Activated CD4-positive, alpha-beta T cell treated with anti-CD3 and anti-CD28 coated beads for 36 hours (primary cell): ENCODE measurements at places on chromosomes 12 and 14. TPM values are rescaled to one million over a fixed set of nuclear protein-coding genes. Genes with fewer than 3 reads are reported as not detected.

DNA sequence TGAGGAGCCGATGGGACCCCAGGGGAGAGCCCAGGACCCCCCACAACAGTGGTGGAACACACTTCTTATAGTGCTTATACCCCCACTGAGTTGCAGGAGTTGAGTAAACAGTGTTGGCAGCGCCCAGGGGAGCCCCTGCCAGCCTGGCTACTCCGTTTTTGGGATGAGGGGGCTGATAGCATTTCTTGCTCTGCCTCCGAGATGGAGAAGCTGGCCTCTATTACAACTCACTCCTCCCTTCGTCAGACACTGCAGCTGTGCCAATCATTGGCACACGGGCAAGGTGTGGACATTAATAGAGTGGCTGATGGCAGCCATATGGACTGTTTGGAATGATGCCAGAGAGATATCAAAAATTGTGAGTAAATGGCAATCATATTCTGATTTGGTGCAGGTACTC lies 94.9 kb upstream of the TMPO start:
- DNase-seq = no peak

Gene SSPN
- total RNA-seq = not detected

GRCh38 chr14:76351941-76352340 lies 24.0 kb upstream of the ESRRB start:
- no peak for DNase-seq

- DNase-seq = no peak
Observed at GRCh38 chr12:83018088-83018487, 331.4 kb downstream of the TMTC2 start.

DNA sequence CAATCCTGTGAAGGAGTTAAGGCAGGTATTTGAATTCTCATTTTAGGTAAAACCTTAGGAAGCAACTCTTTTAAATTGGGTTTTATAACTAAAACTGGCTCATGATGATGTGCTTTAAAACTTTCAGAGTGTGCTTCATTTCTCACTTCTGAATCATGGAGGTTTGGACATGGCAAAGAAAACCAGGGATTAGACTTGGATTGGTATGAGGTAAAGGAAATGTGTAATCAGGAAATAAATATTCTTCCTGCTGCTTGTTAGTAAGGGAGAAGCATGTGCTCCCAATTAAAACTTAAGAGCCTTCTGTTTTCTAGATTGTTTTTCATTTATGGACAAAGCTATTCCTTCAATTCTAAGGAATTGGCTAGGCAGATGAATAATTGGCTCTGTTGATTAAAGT lies 57.4 kb downstream of the FBXO33 start:
- DNase-seq = no peak

DNA sequence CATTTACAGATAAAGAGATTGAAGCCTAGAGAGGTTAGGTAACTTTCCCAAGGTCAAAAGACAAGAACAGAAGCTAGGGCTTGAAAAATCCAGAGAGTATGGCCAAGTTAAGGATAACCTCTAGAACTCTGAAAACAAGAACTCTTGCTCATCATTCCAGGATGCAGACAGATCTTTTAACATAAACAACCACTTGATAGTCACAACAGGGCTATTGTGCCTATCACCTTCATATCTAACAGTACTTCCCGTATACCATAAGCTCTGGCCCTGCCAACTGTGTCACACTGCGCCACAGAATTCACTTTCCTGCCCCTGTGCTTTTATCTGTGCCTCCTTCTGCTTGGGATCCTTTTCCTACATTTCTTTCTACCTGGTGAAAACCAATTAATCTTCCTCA lies 18.2 kb downstream of the ERP29 start:
- DNase-seq = no peak

Gene MUCL1
- total RNA-seq = not detected

DNA sequence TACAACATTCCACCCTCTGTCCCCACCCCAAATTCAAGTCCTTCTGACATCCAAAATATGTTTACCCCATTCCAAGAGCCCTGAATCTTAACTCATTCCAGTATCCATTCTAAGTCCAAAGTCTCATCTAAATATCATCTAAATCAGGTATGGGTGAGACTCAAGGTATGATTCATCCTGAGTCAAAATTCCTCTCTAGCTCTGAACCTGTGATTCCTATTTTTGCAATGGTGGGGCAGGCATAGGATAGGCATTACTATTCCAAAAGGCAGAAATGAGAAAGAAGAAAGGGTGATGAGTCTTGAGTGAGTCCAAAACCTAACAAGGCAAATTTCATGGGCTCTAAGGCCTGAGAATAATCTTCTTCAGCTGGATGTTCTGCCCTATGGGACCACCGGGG lies 140.3 kb upstream of the FAR2 start:
- no peak for DNase-seq

GRCh38 chr14:58288106-58288792 lies 10.1 kb upstream of the ARID4A start:
- no peak for DNase-seq

DNA sequence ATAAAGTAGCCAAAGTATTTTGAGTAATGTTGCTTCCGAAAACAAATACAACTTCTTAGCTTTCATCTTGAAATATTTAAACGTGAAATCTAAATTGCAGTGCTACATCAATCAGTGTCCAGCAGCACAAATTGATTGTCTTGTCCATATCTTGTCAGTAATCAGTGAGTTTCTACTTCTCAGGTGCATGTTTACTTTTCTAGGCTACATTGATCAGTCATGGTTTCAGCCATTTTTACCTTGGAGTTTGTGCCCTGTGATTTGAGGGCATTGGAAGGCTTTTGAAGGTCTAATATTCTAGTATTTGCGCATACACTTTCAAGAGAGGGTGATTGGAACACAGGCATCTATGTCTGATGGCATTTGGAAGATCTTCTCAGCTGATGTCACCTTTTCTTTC lies 12.4 kb downstream of the RMST start:
- no peak for DNase-seq

- no peak for DNase-seq
Observed at GRCh38 chr12:116502989-116503496, 56.1 kb upstream of the MAP1LC3B2 start.

GRCh38 chr12:102388469-102388868 lies 91.9 kb downstream of the IGF1 start:
- DNase-seq = no peak

Gene SLC17A8
- not detected for total RNA-seq

- DNase-seq = no peak
Observed at GRCh38 chr12:24746864-24747263, 202.0 kb downstream of the BCAT1 start.

- DNase-seq = peak; percentile 28
Observed at GRCh38 chr14:74875941-74876913, at the start of gene PROX2. TSS of gene PROX2 (minus strand) at chr14:74876145. CDS start at chr14:74863834, 12,311 bp downstream.

DNA sequence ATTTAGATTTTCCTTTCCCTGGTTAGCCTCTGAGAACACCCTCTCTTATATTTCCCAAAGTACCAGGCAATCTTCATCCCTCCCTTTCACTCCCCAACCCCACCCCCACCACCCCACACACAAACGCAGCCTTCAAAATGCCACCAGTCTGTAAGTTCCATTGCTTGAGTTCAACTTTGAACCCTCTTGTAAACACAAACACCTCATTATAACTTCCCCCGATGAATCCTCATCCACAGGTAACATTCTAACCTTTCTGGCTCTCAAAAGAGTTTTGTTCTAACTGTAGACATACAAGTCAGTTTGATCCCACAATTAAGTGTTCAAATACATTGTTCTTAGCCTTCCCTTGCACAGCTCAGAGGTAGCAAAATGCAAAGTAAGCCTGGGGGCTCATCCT lies 199.4 kb upstream of the FOXN3 start:
- no peak for DNase-seq

- DNase-seq = no peak
Observed at GRCh38 chr14:55705651-55706364, 125.8 kb downstream of the KTN1 start.

Gene ISM2
- 0.41 TPM for total RNA-seq

GRCh38 chr14:105163040-105163742 lies 5.4 kb downstream of the JAG2 start:
- no peak for DNase-seq

DNA sequence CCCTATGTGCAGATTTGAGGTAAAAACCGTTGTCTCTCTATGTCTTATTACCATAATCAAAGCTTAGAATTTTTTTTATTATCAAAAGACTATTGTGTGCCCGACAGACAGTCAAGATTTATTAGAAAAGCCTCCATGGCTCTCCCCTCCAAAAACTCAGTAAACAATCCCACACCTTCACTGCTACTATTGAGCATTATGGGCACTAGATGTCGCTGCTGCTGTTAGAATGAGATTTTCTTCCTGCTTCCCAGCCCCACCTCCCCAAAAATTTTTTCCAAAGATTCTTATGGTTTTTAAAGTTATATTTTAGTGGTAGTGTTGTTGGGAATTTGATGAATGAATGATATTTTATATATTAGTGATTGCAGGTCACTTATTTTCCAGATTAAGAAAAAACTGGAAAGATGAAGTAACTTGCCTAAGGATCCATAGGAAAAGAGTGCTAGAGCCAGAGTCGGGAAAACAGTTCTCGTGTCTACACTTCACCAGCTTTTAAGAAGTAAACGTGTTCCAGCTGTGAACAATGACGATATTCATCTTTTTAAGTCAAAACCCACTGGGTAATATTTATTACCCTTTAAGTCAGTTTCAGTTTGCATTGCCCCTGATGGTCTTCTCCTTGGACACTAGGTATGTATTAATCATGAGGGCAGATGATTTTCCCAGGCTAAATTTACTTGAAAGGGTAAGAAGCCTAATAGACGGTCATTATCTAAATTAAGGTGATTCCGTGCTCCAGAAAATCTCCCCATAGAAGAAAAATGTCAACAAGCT lies 12.2 kb upstream of the FOXG1 start:
- DNase-seq = no peak

Gene TSPAN11
- total RNA-seq = not detected

DNA sequence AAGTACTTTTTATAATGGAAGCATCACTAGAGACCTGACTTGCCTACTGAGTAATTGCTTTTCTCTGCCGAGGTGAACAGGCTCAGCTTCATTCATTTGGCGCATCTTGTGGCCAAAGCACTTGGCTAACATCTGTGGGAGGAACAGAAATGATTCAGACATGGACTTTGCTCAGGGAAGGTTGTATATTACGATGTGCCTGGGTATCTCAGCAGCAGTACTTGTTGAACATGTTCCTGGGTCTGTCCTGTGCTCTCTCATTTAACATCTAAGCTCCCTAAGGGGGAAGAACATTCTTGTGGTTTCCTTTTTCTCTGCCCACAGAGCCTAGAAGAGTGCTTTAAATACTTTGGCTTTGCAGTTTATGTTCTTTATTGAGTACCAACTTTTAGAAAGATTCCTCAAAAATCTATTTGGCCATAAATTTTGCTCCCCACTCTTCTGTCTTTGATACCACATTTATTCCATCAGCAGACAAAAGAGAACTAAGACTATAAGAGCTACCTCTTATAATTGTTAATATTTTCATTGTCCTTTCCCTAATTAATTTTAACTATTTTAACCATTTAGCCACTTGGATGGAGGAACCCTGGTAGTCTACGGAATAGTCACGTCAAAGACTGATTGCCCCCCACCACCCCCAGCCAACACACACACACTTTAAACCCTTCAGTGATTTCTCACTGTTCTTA lies 101.2 kb upstream of the EGLN3 start:
- DNase-seq = no peak

Gene DTX1
- total RNA-seq = 12.0 TPM

DNA sequence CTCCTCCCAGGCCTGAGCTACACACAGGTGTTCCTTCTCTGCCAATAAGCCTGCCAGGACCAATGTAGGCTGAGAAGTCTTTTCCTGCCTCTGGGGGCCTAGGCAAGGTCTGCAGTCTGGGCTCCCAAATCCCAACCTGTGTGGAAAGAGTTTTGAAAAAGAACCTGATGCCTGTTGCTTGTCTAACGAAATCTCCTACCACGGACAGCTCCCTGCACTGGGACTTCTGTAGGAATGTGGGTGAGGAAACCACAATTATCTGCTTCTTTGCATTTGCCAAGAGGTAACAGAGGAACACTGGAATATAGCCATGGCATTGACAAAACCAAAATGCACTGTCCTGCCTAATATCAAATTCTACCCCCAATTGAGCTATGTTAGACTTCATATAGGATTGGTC lies 877.0 kb upstream of the TMEM132C start:
- no peak for DNase-seq
